ENCODE measurements at places on chromosomes 5 and 9. TPM values are rescaled to one million over a fixed set of nuclear protein-coding genes. Genes with fewer than 3 reads are reported as not detected.

The TSSK1B gene
- total RNA-seq = not detected

The LHX3 gene
- total RNA-seq = 0.10 TPM

The ORM1 gene
- total RNA-seq = not detected

The BARHL1 gene
- not detected for total RNA-seq

The PCDHA12 gene
- total RNA-seq = 3.2 TPM

The SMIM3 gene
- 13.1 TPM for total RNA-seq

The ADAMTS16 gene
- 1.9 TPM for total RNA-seq

The ANKRD34B gene
- 0.17 TPM for total RNA-seq

The PCDHB1 gene
- not detected for total RNA-seq

The TRIM14 gene
- total RNA-seq = 10.9 TPM

The ACOT12 gene
- not detected for total RNA-seq

The TAF11L5 gene
- total RNA-seq = not detected

The NIM1K gene
- 0.30 TPM for total RNA-seq

The SLC22A4 gene
- 6.4 TPM for total RNA-seq

The LCN15 gene
- not detected for total RNA-seq

The MAMDC2 gene
- total RNA-seq = 0.16 TPM

The SLC23A1 gene
- total RNA-seq = 1.5 TPM

The ADAMTS12 gene
- 6.4 TPM for total RNA-seq

The HMMR gene
- total RNA-seq = 21.5 TPM

The STK32A gene
- 0.24 TPM for total RNA-seq

The PCDHGA9 gene
- 0.07 TPM for total RNA-seq

The CYLC2 gene
- not detected for total RNA-seq

All from A549 treated with Hydrocortisone at 1 μM for 4 hours (cell line).